ENCODE measurements at places on chromosomes 2 and 18. TPM values are rescaled to one million over a fixed set of nuclear protein-coding genes. Genes with fewer than 3 reads are reported as not detected.

ACMSD gene
- not detected for total RNA-seq

ITGA6 gene
- 27.3 TPM for total RNA-seq

CGREF1 gene
- total RNA-seq, result 19.8 TPM

PCARE gene
- not detected for total RNA-seq

RFTN2 gene
- total RNA-seq, result 9.3 TPM

POMC gene
- 5.7 TPM for total RNA-seq

VIT gene
- total RNA-seq, result 23.9 TPM

ZNF396 gene
- 4.1 TPM for total RNA-seq

ACKR3 gene
- 68.8 TPM for total RNA-seq

MBD2 gene
- 43.5 TPM for total RNA-seq

- no peaks in the 10 kb centered on the region for H3K36me3 ChIP-seq
- no peak overlapping the region for H3K4me3 ChIP-seq
- H3K27me3 ChIP-seq, result no peaks in the 10 kb centered on the region
- H3K27ac ChIP-seq, result no peak overlapping the region
Measured at GRCh38 chr18:6876641-6877041, 147.1 kb downstream of the ARHGAP28 start.

- DNase-seq, result no peak
- peaks cover 26% of the 10 kb centered on the region for H3K4me1 ChIP-seq
- H3K27me3 ChIP-seq, result no peaks in the 10 kb centered on the region
Measured at GRCh38 chr2:69917852-69918251, 2.9 kb downstream of the MXD1 start.

GRCh38 chr2:60046529-60046928, 506.9 kb downstream of the BCL11A start:
- no peak overlapping the region for H3K27ac ChIP-seq
- no peaks in the 10 kb centered on the region for H3K27me3 ChIP-seq
- H3K36me3 ChIP-seq, result no peaks in the 10 kb centered on the region

GRCh38 chr18:49175071-49175470, 224.3 kb upstream of the SMAD7 start:
- no peak for DNase-seq
- H3K27ac ChIP-seq, result no peak overlapping the region
- no peaks in the 10 kb centered on the region for H3K36me3 ChIP-seq

DNA sequence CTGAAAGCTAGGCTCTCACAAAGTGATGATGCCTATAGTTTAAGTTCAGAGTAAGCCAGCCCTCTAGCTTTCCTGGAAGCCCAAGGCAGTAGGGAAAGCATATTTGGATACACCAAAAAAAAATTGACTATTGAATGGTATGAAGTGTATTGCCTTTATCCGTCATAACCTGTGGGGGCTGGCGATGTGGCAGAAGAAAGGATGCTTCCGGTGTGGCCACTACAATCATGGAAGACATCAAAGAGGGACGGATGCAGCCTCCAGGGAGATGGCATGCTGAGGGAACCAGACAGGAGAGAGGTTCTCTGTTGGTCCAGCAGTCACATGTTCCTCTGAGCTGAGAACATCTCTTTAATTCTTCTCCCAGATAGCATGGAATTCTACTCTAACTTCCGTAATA, 170.3 kb downstream of the TMEM18 start:
- no peaks in the 10 kb centered on the region for H3K4me1 ChIP-seq
- H3K27ac ChIP-seq, result no peak overlapping the region
- no peaks in the 10 kb centered on the region for H3K36me3 ChIP-seq
- H3K4me3 ChIP-seq, result no peak overlapping the region

DNA sequence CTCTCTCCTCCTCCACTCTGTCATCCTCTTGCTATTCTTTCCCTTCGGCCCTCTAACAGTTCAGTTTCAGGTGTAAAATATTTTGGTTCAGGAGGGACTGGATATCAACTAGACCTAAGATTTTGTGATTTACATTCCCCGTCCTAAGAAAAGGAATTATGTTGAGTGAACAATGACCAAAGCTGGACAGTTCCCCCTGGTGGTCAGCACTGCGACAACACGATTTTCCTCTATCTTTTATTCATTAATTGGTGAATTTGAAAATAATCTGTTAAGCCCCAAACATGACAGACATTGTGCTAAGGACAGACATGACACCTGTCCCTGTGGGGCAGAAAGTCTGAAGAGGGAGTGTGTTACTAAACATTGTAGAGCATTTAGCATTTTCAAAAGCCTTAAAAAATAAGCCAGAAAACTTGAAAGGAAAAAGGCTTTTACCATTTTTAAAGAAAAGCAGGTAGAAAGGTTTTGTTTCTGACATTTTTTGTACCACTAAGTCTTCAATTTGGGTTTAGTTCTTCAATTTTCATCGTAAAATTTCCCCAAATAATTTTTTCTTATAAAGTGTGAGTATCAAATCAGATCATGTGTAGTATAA, 28.4 kb upstream of the GTF2A1L start:
- DNase-seq, result no peak
- H3K27ac ChIP-seq, result no peak overlapping the region
- no peaks in the 10 kb centered on the region for H3K27me3 ChIP-seq
- H3K4me3 ChIP-seq, result no peak overlapping the region
- H3K36me3 ChIP-seq, result peaks cover 3% of the 10 kb centered on the region
- H3K4me1 ChIP-seq, result no peaks in the 10 kb centered on the region

DNA sequence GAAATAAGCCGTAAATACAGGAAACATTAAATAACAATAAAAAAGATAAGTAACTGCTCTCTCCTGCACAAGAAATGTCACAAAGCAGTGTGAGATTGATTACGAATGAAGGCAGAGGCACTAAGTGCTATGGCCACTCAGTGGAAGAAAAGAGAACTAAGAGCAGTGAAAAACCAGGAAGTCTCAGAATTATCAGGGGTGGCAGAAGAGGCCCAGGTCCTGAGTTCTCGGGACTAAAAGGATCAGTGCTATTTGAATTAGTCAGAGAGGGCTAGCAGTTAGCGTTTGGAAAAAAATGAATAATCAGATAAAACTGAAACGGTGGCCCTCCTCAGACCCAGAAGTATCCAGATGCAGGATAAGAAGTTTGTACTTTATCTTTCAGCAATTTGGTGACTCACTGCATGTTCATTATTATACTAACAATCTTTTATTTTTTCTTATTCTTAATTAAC, 367.1 kb downstream of the ZEB2 start:
- no peak overlapping the region for H3K27ac ChIP-seq
- DNase-seq, result no peak
- no peaks in the 10 kb centered on the region for H3K27me3 ChIP-seq
- H3K4me1 ChIP-seq, result peaks cover 5% of the 10 kb centered on the region
- H3K36me3 ChIP-seq, result no peaks in the 10 kb centered on the region

GRCh38 chr2:69615078-69615625, 28.4 kb downstream of the AAK1 start:
- no peak for DNase-seq
- no peaks in the 10 kb centered on the region for H3K27me3 ChIP-seq
- H3K4me1 ChIP-seq, result peaks cover 4% of the 10 kb centered on the region
- H3K36me3 ChIP-seq, result no peaks in the 10 kb centered on the region
- H3K27ac ChIP-seq, result no peak overlapping the region

DNA sequence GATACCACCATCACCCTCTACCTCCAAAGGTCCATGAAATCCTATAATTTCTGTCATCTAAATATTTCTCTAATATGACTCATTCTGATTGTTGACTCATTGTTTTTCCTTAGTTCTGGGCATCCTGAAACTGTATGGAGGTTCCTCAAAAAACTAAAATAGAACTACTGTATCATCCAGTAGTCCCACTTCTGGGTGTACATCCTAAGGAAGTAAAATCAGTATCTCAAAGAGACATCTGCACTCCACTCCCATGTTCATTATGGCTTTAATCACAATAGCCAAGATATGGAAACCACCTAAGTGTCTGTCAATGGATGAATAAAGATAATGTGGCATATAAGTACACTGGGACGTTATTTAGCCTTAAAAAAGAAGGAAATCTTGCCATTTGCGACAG, 125.8 kb upstream of the MYO3B start:
- no peak overlapping the region for H3K4me3 ChIP-seq
- H3K36me3 ChIP-seq, result peaks cover 4% of the 10 kb centered on the region
- H3K27me3 ChIP-seq, result no peaks in the 10 kb centered on the region
- no peaks in the 10 kb centered on the region for H3K4me1 ChIP-seq
- DNase-seq, result no peak
- no peak overlapping the region for H3K27ac ChIP-seq

DNA sequence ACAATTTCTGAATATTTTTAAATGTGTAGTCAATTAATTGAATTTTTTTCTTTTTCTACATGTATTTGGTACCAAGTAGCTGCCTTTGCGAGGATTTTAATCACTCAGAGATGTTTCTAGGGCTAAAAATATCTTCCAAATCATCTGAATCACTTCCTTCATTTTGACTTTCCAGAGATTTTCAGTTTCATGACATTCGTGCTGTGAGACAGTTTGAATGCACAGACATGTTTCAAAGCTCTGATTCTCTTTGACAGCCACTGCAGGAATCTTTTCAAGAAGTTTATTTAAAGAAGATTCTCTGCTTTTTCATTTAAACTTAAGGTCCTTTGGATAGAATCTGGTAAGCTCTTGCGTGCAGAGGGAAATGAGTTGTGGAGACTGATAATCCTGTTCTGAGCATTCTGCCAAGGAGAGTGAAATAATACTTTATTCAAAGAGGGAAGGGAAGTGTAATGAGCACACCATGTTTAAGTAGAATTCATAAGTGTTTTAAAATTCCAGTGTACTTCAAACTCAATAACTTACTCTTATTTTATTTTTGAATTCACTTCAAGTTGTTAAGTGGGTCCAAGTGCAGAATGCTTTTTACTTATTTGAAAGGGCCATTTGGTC, 9.7 kb downstream of the CYBRD1 start:
- peak overlapping the region; percentile 67 for H3K27ac ChIP-seq
- no peak for DNase-seq
- H3K4me3 ChIP-seq, result peak overlapping the region; percentile 38
- H3K36me3 ChIP-seq, result no peaks in the 10 kb centered on the region
- peaks cover 56% of the 10 kb centered on the region for H3K4me1 ChIP-seq
- H3K27me3 ChIP-seq, result no peaks in the 10 kb centered on the region
